Hepatocyte (in vitro differentiated cells): ENCODE measurements at places on chromosomes 7 and 10. TPM values are rescaled to one million over a fixed set of nuclear protein-coding genes. Genes with fewer than 3 reads are reported as not detected.

DNA sequence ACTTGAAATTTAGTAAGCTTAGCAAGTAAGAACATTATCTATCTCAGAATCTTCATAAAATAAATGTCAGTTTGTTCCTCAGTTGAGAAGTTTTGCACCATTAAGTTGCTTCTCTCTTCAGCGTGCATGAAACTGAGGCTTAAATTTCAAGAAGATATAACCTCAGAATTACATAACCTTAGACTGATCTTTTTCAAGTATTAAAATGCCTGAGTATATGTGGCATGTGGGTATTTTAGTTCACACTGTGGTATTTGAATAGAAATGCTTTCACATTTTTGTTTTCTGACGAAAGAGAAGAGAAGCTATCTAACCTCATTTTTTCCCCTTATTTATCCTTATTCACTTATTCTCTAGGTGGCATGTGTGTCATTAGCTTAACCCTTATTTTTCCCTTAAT, 104.1 kb downstream of the PHF14 start:
- no peak overlapping the region for H3K4me3 ChIP-seq
- no peak overlapping the region for H3K27ac ChIP-seq
- peaks cover 16% of the 10 kb centered on the region for H3K4me1 ChIP-seq
- DNase-seq = no peak

DNA sequence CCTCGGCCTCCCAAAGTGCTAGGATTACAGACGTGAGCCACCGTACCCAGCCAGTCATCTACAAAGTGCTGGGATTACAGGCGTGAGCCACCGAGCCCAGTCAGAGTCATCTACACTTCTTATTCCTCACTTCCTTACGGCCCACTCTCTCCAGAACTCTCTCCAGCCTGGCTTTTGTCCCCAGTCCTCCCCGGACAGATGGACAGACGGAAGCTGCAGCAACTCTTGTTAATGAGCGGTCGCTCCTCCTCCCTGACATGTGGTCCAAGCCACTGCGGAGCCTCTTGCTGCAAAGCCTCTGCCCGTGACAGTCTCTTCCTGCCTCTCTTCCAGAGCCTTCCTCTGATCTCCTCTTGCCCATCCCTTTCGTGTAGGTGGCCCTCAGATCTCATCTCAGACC, 45.9 kb downstream of the TMEM270 start:
- no peaks in the 10 kb centered on the region for H3K4me1 ChIP-seq
- H3K4me3 ChIP-seq = no peak overlapping the region
- H3K27me3 ChIP-seq = no peaks in the 10 kb centered on the region
- no peak overlapping the region for H3K27ac ChIP-seq

- no peaks in the 10 kb centered on the region for H3K36me3 ChIP-seq
- DNase-seq = no peak
- H3K4me3 ChIP-seq = no peak overlapping the region
Observed at GRCh38 chr7:2651336-2651735, 19.6 kb downstream of the TTYH3 start.

DNA sequence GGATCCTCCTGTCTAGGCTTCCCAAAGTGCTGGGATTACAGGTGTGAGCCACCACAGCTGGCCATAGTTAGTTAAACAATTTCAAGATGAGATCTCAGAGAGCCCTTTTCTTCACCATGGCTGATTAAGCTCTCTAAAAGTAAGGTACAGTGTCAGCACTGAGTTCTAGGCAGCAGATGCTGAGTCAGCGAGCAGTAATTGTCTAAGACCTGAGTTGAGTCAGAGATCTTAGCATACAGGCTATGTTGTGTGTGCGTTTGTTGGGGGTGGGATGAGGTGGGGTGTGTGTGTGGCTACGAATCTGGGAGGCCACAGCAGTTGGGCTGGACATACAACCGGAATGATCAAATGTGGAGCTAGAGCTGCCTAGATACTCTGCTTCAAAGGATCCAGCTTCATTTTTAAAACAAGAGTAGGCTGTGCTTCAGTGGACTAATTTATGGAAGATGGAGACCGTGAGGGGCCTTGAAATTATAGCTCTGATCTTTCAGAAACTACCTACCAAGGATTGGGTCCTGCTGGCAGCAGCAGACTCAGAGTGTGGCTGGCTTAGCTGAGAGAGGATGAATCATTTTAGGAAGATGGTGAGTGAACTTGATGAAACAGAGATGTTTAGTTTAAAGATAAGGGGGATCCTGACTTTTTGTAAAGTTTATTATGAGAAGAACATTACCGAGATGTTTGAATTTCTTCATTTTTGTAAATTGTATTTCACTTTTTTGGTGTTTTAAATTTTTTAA, 17.5 kb upstream of the MTPN start:
- peak; percentile 35 for DNase-seq
- no peaks in the 10 kb centered on the region for H3K4me1 ChIP-seq
- peak overlapping the region; percentile 26 for H3K27ac ChIP-seq
- no peak overlapping the region for H3K4me3 ChIP-seq
- no peaks in the 10 kb centered on the region for H3K27me3 ChIP-seq
- no peaks in the 10 kb centered on the region for H3K36me3 ChIP-seq

DNA sequence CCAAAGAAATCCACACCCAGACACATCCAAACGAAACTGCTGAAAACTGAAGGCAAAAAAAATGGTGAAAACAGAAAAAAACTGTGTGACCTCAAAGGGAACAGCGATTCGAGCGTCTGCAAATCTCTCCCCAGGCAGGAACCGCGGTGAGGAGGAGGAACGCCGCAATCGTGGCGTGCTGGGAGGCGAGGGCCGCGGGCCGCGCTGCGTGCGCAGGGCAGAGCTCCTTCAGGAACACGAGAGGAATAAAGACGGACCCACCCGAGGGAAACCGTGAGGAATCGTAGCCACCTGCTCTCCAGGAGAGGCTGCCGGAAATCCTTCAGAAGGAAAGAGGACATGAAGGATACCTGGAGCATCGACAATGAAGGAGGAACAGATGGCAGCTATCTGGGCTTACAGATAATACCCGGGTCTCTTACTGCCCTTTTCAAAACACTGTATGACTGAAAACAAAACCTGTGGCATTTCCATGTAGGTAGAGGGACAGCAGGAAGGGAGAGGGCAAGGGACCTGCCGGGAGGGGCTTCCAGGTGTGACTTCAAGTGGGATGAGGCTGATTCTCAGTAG, 266.0 kb downstream of the MAD1L1 start:
- no peak for DNase-seq
- H3K4me3 ChIP-seq = no peak overlapping the region
- no peaks in the 10 kb centered on the region for H3K4me1 ChIP-seq
- no peaks in the 10 kb centered on the region for H3K36me3 ChIP-seq
- no peak overlapping the region for H3K27ac ChIP-seq

- H3K4me1 ChIP-seq = no peaks in the 10 kb centered on the region
- H3K4me3 ChIP-seq = no peak overlapping the region
- no peaks in the 10 kb centered on the region for H3K27me3 ChIP-seq
- H3K27ac ChIP-seq = no peak overlapping the region
- DNase-seq = no peak
Observed at GRCh38 chr10:7340179-7340874, 70.5 kb downstream of the SFMBT2 start.

Gene CNPY1
- total RNA-seq = not detected in 2 replicates
